ENCODE measurements at places on chromosomes 11 and 22. TPM values are rescaled to one million over a fixed set of nuclear protein-coding genes. Genes with fewer than 3 reads are reported as not detected.

NFRKB gene
- total RNA-seq: 13.8 TPM

MS4A12 gene
- total RNA-seq: not detected

APOA1 gene
- total RNA-seq: 0.16 TPM

PLAAT2 gene
- 0.60 TPM for total RNA-seq

OAF gene
- total RNA-seq: 13.3 TPM

UPK2 gene
- 0.84 TPM for total RNA-seq

HEPHL1 gene
- total RNA-seq: not detected

ADAMTS8 gene
- total RNA-seq: 0.62 TPM

SMIM35 gene
- not detected for total RNA-seq

USP35 gene
- 5.4 TPM for total RNA-seq

C11orf42 gene
- total RNA-seq: not detected

PDE2A gene
- total RNA-seq: 1.2 TPM

CRACR2B gene
- 4.8 TPM for total RNA-seq

TESMIN gene
- 5.9 TPM for total RNA-seq

PPFIBP2 gene
- total RNA-seq: 13.5 TPM

FLRT1 gene
- 0.07 TPM for total RNA-seq

SCT gene
- total RNA-seq: not detected

MIEF1 gene
- 25.9 TPM for total RNA-seq

MED19 gene
- total RNA-seq: 29.7 TPM

MMP12 gene
- 0.06 TPM for total RNA-seq

EXPH5 gene
- total RNA-seq: 0.02 TPM

DRD4 gene
- 0.21 TPM for total RNA-seq

CNGA4 gene
- total RNA-seq: 0.03 TPM

ANAPC15 gene
- 90.2 TPM for total RNA-seq

PGA4 gene
- total RNA-seq: not detected

CALCB gene
- 0.09 TPM for total RNA-seq

Data from A549 treated with CORT108297 at 1 μM for 4 hours (cell line).